ENCODE measurements at places on chromosomes 16 and 17.

- DNase-seq: no peak
These were observed 6.0 kb downstream of the FHOD1 start for GRCh38 chr16:67241008-67241900.

GRCh38 chr16:59591480-59591879 lies 857.4 kb upstream of the GOT2 start:
- no peak for DNase-seq

GRCh38 chr17:9862949-9863348 lies 37.2 kb downstream of the GLP2R start:
- DNase-seq: no peak

DNA sequence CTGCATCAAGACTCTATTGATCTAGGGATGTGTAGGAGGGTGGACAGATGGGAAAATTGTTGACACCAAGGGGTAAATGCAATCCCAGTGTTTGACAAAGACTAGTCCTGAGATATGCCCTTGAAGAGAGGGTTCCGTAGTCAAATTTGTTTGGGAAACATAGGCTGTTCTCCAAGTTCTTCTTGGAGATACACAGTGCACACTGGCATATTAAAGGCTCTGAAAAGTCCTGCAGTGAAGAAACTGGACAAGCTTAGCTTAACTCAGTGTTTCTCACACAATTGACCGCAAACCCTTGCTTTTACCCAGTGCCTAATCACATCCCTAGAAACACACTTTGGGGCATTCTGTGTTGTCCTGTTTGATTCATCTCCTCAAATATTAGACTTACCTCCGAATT lies 10.8 kb downstream of the DHRS7C start:
- DNase-seq: no peak

DNA sequence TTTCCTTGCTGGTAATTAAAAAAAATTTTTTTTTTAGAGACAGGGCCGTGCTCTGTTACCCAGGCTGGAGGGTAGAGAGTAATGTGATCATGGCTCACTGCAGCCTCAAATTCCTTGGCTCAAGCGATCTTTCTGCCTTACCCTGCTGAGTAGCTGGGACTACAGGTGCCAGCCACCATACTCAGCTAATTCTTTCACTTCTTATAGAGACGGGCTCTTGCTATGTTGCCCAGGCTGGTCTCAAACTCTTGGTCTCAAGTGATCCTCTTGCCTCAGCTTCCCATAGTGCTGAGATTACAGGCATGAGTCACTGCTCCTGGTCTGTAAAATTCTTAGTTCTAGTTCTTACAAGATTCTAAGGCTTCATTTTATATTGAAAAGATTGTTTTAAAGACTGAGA lies 11.1 kb downstream of the SMIM36 start:
- DNase-seq: no peak

GRCh38 chr17:73478768-73479424 lies 165.3 kb downstream of the SDK2 start:
- no peak for DNase-seq

- no peak for DNase-seq
These were observed 150.2 kb downstream of the TANC2 start for GRCh38 chr17:63116228-63116627.

DNA sequence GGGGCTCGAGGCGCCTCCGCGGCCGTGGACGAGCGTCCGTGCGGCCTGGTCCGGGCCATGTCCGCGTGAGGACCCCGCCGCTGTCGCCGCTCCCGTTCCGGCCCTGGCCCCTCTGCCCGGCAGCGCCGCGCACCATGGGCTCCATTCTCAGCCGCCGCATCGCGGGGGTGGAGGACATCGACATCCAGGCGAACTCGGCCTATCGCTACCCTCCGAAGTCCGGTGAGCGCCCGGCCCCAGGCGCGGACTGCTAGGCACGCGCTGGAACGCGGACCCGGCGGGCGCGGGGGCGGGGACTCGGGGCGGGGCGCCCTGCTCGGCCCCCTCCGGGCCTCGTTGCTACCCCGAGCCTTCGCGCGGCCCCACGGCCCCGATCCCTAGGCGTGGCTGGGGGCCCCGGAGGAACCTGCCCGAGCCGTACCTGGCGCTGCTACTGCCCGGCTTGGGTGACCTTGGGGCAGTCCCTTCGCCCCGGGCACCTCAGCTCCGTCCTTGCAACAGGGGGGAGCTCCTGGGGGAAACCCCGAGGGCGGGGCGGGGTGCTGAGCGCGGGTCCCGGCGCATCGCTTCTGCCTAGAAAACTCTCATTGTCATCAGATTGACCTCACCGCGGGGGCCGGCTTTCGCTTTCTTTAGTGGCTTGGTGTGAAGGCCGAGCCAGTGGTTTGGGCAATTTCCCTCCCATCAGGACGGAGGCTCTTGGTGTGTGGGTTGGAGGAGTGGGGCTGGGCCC lies 367 bp downstream of the MGRN1 start:
- peak; percentile 73 for DNase-seq

- no peak for DNase-seq
These were observed 59.8 kb downstream of the ANKFN1 start for GRCh38 chr17:56213031-56213430.

DNA sequence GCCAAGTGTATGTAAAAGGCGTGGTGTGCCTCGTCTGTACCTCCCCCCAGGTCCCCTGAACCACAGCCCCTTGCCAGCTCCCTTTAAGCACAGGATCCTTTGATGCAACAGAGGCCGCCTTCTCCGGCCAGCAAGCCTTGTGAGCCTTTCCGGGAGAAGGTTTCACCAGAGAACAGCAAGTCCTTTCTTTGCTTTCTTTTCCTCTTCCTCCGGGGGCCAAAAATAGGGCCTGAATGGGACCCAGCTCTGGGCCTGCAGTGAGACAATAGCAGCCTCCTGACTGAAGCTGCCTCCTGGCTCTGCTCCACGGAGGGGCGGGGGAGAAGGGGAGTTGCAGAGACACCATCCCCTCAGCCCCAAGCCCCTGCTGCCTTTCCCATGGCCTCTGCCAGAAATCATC lies 9.0 kb downstream of the ADGRG1 start:
- no peak for DNase-seq

GRCh38 chr16:3317315-3317999 lies 12.2 kb downstream of the ZNF75A start:
- DNase-seq: peak; percentile 17

- peak; percentile 71 for DNase-seq
These were observed 65.7 kb downstream of the FBXL20 start for GRCh38 chr17:39335704-39336223.

GRCh38 chr16:28212532-28212873 lies 738 bp upstream of the XPO6 start:
- DNase-seq: no peak

DNA sequence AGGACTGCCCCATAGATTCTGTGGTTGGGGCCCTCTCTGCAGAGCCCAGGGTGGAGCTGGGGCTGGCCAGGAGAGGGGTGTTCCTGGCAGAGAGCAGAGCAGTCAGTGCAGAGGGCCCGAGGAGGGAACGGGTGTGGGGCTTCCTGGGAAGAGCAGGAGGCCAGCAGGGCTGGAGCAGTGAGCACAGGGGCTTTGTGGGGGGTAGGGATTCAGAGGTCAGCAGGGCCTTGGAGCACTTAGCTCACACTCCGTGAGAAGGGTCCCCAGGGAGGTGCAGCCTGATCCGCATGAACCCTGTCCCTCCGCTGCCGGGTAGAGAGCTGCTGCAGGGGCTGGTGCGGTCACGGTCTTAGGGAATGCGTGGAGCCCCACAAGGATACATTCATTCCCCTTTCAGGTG lies 113.0 kb upstream of the CIBAR2 start:
- DNase-seq: no peak

DNA sequence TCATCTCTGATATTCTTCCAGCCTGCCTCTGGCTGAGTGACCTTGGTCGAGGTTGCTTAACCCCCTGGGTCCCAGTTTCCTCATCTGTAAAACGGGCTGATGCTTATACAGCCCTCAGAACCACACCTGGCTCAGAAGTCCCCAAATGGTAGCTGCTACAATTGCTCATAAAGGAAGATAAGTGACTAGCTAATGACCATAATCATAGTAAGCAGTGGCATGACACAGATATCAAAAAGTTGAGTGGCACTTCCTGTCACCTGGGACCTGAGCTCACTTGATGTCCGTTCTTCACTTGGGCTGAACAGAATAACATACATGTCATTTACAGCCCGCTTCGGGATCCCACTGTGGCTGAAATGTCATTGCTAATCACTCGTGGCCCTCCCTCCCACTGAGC lies 1.8 kb downstream of the MGRN1 start:
- DNase-seq: no peak

DNA sequence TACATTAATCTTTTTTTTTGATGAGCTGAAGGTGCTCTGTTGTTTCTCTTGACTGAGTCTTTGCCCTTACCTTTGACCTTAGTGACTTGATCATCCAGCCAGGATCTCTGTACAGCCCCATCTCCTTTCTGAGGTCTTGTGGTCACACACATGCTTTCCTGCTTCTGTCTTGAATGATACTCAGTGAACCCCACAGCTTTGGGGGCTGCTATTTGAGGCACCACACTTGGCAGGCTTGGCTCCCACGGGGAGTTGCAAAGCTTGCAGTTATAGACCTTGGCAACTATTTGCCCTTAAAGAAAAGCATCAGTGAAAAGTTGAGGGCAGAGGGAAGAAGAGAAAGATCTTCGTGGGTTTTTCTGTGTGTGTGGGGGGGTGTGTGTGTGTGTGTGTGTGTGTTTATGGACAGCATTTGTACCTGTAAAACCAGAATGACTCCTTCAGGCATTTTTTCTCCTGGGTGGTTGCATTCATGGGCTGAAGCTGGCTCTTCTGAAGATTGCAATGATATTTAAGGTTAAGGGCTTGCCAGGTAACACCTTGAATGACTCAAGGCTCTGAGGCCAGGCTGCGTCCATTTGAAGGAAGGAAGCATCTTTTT lies 101.6 kb downstream of the MSI2 start:
- DNase-seq: peak; percentile 55

GRCh38 chr17:45227101-45227925 lies 5.6 kb downstream of the FMNL1 start:
- peak; percentile 58 for DNase-seq

GRCh38 chr16:19375561-19376158 lies 42.0 kb upstream of the TMC5 start:
- DNase-seq: peak; percentile 72

DNA sequence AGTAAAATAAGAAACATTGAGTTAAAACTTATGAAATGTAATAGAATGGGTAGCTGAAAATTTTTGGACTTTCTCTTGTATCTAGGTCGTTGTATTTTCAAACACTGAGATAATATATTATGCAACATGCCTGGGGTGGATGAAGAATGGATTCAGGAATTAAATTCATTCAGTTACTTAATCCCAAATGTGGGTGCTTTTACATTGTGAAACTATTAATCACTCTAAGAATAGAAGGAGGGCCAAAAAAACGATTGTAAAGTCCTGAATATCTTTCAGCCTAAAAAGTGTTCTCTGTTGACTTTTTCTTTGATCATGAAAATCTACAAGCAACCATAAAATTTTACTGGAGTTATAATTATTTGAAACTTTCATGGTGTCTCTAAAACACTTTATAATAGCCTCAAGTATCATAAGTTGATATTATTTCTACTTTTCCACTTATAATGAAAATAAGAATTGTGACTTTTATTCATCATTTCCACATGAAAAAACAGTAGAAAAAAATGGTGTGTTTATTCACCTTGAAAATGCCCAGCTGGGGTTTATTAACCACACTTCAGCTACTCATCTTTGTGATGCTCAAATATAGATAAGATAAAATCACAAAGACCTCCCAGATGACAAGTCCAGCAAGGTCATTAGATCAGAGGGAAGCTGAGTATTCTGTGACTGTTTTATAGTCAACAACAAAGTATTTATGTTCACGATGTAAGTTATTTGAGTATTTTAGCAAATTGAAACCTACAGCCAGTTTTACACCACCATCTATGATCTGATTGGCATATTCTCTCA lies 619.9 kb upstream of the SOX9 start:
- no peak for DNase-seq

- no peak for DNase-seq
These were observed 17.1 kb downstream of the ATF7IP2 start for GRCh38 chr16:10402975-10403374.

GRCh38 chr16:67039260-67040020 lies 10.5 kb downstream of the CBFB start:
- no peak for DNase-seq

DNA sequence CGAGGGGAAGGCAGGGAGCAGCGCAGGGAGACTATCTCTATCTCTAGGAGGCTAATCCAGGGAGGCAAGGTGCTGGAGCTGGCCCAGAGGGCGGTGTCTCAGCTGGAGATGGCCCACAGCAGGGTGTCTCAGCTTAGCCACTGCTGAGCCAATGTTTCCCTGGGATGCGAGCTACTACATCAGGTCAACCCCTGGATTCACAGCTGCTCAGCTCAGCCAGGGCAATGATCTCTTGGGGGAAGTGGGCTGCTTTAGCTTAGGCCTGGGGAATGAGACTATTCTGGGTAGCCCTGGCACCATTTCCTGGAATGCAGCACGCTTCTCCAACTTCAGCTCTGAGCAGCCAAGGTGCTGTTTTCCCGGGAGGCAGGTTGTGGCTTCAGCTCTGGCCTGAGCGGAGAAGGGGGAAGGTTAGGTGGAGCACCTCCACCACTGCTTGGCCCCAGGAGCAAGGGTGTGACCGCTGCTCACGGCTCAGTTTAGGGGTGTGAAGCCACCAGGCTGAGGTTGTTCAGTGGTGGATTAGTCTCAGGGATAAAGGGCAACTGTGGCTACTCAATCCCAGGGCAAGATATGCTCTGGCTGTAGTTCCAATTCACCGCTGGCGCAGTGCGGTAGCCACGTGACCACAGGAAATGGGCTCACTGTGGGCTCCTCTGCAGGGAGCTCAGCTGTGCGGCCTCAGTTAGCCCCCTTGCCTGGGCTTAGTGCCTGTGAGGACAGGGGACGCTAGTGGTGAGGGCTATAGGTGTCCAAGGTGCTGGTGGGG lies 5.2 kb upstream of the PRSS21 start:
- no peak for DNase-seq

GRCh38 chr17:44960691-44961090 lies 7.4 kb downstream of the C1QL1 start:
- DNase-seq: no peak

DNA sequence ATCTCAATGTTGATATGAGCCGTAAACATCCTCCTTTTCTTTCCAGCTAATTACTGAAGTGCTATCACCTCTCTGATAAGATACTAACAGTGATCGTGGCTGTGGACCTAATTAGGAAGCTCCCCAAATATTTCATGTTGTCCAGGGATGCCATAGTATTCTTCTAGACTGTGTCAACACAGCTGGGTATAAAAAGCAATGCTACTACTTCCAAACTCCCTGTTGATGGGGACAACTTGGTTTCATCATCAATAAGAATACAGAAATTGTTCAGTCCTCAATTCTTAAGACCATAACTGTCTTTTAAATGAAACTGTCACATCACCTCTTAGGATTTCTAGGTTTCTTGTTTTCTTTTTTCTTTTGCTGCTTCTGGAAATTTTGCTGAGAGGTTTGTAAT lies 530.6 kb downstream of the TOX3 start:
- DNase-seq: no peak
